ENCODE measurements at places on chromosomes 2 and 18.

- no peak for DNase-seq
Observed at GRCh38 chr18:6489977-6490376, 75.3 kb upstream of the L3MBTL4 start.

DNA sequence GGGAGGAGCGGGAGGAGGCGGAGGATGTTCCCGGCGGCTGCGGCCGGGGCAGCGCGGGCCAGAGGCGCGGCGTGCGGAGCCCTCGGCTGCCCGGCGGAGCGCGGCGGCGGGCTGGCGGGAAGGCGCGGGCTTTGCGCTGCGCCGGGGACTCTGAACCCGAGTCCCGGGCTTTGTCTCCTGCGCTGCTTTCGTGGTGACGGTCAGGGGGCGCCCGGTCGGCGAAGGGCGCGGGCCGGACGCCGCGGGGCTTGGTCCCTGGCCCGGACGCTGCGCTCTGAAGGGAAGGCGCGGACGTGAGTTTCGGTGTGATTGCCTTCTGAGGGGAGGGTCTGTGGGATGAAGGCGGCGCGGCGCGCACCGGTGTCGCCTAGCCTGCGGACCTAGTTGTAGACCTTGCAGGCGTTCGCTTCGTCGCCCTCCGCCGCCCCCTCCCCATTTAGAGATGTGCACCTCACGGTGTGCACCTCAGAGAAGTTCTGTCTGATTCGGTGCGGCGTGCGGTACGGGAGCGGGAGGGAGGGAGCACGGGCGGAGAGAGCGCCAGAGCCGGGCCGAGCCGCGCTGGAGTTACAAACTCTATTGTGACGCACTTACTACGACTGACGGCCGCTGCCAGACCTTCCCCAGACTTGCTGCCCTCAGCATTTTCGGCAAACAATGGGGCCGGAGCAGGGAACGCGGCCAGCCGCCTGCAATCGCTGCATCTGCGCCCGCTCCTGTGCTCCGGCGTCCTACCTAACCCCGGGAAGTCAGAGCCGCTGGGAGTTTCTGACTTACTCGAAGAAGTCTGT lies 2.1 kb downstream of the BCL2L11 start:
- DNase-seq, result peak; percentile 77

DNA sequence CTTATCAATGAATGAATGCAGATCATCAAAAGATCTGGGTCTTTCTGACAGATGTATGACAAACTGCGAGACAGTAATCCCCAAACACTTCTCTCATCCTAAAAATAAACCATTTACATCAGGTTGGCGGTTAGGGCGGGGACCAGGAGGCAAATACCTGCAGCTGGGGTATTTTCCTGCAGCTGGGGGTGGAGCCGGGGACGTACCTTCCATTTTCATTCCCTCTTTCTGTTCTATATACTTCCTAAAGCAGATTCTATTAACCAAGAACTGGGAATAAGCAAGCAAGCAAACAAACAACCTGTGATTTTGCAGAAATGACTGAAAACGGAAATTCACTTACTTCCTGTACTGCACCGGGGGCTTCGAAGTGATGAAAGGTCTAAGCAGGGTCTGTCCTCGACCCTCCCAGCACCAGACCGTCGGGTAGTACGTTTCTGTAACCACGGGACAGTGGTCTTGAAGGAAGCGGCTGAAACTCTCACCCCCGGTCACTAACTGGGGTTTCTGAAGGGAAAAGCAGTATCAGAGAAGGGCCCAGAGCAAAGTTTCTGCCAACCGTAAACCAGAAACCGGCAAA lies 1.2 kb downstream of the ABHD3 start:
- DNase-seq, result no peak

DNA sequence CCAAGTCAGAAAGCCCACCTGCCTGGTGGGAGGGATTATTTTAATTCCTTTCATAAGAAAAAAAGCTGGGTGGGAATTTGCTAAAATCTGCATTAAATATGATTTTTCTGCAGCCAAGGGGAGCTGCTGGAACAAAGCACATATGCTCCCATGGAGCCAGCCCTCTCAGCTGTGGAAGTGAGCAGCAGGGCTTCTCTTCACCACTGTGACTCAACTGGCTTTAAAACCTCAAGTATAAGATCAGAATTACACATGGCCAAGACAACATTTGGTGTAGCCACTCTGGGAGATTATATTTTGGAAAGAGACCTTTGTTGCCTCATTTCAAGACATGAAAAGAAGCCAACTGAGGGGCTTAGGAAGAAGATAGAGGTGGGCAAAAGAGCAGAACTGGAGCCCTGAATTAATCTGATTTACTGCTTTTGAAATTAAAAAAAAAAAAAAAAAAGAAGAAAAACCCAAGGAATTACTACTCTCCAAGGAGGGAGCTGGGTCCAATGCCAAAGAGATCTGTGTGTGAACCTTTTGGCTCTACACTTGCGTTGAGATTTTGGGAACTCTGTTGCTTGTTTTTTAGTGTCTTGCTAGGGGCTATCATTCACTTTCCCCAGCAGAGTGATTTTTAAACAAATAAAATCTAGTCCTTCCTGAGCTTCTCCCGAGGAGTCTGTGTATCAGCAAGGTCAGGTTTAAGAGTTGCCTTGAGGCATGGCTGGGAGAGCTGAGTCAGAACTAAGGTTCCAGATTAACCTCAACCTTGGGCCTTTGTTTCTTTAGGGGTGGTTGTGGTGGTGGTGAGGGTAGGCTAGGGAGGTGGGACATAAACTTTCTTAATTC lies 6.0 kb downstream of the LHCGR start:
- DNase-seq, result no peak
